ENCODE measurements at places on chromosomes 16 and 17. TPM values are rescaled to one million over a fixed set of nuclear protein-coding genes. Genes with fewer than 3 reads are reported as not detected.

DNA sequence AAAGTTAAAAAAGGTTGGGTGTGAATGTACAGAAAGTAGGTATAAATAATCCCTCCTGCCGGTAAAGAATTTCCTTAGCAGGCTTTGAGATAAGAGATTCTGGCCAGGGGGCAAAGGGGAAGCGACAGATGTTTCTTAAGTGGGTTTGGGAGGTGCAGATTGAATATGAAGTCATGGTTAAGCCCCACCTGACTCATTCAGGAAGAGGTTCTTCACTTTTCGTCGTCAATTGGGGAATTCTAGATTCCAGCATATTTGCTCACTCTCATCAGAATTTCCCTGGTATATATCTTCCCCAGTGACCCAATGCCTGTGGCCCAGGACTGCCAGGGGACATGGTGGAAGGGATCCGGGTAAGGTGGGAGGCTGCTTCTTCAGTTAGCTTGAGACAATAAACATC, 127.8 kb downstream of the CPPED1 start:
- no peaks in the 10 kb centered on the region for H3K27me3 ChIP-seq
- H3K27ac ChIP-seq: no peak overlapping the region
- no peak for DNase-seq
- H3K4me3 ChIP-seq: no peak overlapping the region

DNA sequence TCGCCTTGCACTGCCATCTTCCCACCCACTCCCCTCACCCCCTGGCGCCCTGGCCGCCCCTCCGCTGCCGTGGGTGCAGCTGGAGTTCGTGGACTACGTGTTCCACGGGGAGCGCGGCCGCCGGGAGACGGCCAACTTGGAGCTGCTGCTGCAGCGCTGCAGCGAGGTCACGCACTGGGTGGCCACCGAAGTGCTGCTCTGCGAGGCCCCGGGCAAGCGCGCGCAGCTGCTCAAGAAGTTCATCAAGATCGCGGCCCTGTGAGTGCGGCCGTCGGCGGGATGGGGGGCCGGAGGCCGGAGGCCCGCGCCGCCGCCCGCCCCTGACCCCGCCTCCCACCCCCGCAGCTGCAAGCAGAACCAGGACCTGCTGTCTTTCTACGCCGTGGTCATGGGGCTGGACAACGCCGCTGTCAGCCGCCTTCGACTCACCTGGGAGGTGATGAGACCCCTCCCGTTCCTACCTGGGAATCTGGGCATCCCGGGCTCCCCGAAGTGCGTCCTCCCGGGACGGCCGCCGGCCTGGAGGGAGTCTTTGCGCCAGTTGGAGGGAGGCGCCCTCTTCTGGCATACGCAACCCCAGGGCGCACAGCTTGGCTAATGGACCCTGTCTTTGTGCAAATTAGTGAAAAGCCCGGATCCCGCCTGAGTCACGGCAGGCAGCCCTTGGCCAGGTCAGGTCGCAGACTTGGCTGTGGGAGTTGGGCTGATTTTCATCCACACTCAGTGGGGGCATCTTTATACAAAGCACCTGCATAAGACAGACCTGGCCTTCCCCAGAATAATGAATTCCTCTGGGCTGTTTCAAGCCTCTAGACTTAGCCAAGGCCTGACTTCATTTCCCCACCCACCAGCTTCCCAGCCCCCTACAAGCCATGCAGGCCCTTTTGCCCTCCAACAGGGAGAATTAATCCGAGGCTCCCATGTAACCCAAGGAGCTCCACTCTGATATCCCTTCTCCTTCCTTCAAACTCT, 14.3 kb downstream of the RAPGEFL1 start:
- peak overlapping the region; percentile 42 for H3K4me3 ChIP-seq
- H3K27me3 ChIP-seq: no peaks in the 10 kb centered on the region
- DNase-seq: peak; percentile 83
- no peaks in the 10 kb centered on the region for H3K4me1 ChIP-seq
- H3K27ac ChIP-seq: peak overlapping the region; percentile 61
- peaks cover 38% of the 10 kb centered on the region for H3K36me3 ChIP-seq

Gene NPW
- total RNA-seq: 9.1 TPM

Gene GAS7
- 6.8 TPM for total RNA-seq
